ENCODE measurements at places on chromosomes 16 and 17.

DNA sequence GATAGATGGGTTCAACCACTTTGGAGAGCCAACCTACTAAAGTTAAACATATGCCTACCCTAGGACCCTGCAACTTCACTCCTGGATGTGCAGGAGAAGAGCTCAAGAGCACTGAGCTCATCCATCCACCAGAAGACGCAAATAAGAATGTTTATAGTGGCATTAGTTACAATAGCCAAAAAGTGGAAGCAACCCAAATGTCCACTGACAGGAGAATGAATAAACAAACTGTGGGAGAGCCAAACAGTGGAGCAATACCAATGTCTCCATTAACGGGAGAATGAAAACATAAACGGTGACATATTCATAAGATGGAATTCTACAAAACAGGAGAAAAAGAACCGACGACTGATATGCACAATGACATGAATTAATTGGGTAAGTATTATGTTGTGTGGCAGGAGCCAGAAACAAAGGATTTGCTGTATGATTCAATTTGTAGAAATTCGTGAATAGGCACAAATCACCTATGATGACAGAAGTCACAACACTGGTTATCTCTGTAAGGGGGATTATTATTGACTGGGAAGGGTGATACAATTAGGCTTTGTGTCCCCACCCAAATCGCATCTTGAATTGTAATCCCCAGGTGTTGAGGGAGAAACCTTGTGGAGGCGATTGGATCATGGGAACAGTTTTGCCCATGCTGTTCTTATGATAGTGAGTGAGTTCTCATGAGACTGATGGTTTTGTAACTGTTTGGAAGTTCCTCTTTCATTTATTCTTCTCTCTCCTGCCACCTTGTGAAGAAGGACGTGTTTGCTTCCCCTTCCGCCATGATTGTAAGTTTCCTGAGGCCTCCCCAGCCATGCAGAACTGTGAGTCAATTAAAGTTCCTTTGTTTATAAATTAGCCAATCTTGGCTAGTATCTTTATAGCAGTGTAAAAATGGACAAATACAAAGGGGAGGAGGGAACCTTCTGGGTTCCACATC is 57.9 kb upstream of the PLCG2 start:
- no peaks in the 10 kb centered on the region for H3K36me3 ChIP-seq
- H3K4me1 ChIP-seq = peaks cover 15% of the 10 kb centered on the region
- H3K27ac ChIP-seq = no peak overlapping the region
- no peak for DNase-seq

GRCh38 chr16:86243571-86244154 is 266.7 kb upstream of the FOXF1 start:
- H3K36me3 ChIP-seq = no peaks in the 10 kb centered on the region
- no peaks in the 10 kb centered on the region for H3K4me1 ChIP-seq
- no peak overlapping the region for H3K4me3 ChIP-seq
- peaks cover 91% of the 10 kb centered on the region for H3K27me3 ChIP-seq

GRCh38 chr16:66844009-66844341 is 239 bp upstream of the CA7 start:
- peak overlapping the region; percentile 64 for H3K4me3 ChIP-seq
- DNase-seq = no peak
- H3K27ac ChIP-seq = no peak overlapping the region
- H3K36me3 ChIP-seq = no peaks in the 10 kb centered on the region

GRCh38 chr16:30112197-30113030 is 923 bp downstream of the GDPD3 start:
- H3K4me3 ChIP-seq = peak overlapping the region; percentile 34
- H3K4me1 ChIP-seq = peaks cover 32% of the 10 kb centered on the region
- peaks cover 25% of the 10 kb centered on the region for H3K36me3 ChIP-seq
- DNase-seq = peak; percentile 75
- peak overlapping the region; percentile 64 for H3K27ac ChIP-seq

GRCh38 chr17:77281122-77281903 is 140.5 kb downstream of the SEC14L1 start:
- H3K27me3 ChIP-seq = no peaks in the 10 kb centered on the region
- DNase-seq = peak; percentile 87
- peaks cover 77% of the 10 kb centered on the region for H3K36me3 ChIP-seq
- peak overlapping the region; percentile 92 for H3K27ac ChIP-seq
- peak overlapping the region; percentile 76 for H3K4me3 ChIP-seq

- no peak for DNase-seq
- no peaks in the 10 kb centered on the region for H3K27me3 ChIP-seq
- no peak overlapping the region for H3K4me3 ChIP-seq
- no peak overlapping the region for H3K27ac ChIP-seq
Observed at GRCh38 chr16:70689035-70689969, 3.4 kb upstream of the MTSS2 start.

Data from Calu3 (cell line).